HTR-8/SVneo (cell line): ENCODE measurements at places on chromosomes 7 and 10.

GRCh38 chr7:100171087-100171681, 2.8 kb upstream of the GAL3ST4 start:
- DNase-seq, result no peak

DNA sequence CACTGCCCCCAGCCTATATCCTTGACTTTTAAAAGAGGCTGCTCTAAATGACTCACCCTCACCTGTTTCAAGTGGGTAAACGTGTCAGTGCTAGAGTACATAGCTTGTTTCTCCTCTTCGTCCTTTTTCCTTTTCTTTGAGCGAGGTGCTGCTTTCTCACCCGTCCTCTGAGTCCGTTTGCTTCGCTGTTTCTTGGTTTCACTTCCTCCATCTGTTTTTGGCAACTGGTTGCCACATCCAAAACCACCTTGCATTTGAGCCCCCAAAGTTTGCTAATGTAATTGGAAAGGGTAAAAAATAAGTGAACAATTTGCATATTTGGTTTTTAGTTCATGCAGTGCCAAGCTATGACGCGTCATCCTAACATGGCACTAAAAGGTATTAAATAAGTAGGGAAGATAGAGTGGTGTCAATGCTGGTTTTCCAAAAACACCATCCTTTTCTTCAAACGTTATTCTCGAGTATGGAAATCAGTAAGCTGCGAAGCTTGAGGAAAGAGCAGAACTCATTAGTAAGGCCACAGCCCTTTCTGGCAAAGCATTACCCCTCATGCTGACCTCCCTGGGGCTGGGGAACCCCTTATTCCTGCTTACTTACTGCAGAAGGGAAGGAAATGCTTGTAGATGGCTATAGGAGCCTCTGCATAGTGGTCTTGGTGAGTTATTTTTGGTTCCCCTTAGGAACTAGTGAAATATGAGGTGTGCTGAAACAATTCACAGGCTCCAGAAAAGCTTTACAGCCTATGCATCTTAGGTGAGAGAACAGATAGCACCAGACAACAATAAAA, 133.5 kb downstream of the GALNT11 start:
- no peak for DNase-seq

DNA sequence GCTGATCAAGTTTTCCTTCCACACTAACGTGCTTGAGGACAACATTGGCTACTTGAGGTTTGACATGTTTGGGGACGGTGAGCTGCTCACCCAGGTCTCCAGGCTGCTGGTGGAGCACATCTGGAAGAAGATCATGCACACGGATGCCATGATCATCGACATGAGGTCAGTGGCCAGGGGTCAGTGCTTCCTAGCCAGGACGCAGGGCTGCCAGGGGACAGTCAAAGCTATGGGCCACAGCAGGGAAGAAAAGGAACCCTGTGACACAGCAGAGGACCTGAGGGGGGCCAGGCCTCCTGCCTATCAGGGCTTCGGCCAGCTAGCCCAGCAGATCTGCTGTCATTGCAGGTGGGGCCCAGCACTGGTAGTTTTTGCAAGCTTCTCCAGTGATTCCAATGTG, 5.2 kb downstream of the RBP3 start:
- DNase-seq, result no peak

GRCh38 chr10:52077814-52078213, 236.3 kb upstream of the DKK1 start:
- no peak for DNase-seq

DNA sequence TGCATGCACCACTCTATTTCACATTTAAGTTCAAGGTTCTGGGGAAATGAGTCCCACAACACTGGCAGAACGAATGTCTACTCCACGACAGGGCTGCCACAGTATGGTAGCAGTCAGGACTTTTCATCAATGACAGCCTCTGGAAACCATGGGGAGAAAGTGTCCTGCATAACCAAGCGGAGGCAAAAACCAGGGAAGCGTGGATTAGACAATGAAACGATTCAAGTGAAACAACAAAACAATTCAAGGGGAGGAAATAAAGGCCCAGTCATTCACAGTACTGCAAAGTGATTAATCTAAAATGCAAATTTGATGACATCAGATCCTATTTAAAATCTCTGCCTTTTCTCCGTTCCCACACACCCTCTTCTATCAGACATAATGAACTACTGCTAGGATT, 168.2 kb downstream of the DPY19L1 start:
- DNase-seq, result no peak

GRCh38 chr7:78794101-78794500, 659.4 kb downstream of the MAGI2 start:
- DNase-seq, result no peak

DNA sequence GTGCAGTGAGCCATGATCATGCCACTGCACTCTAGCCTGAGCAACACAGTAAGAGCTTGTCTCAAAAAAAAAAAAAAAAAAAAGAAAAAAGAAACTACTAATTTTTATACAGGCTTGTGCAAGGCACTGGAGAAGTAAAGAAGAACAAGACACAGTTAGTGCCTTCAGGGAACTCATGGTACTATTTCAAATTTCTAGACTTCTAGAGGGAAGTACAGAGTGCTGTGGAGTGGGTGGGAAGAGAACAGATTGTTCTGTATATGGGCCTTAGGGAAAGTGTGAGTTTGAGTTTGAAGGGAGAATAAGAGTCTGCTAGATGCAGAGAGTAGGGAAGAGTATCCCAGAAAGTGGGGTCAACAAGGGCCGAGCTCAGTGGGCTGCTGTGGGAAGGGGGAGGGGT, 234.8 kb downstream of the PHTF2 start:
- DNase-seq, result no peak

DNA sequence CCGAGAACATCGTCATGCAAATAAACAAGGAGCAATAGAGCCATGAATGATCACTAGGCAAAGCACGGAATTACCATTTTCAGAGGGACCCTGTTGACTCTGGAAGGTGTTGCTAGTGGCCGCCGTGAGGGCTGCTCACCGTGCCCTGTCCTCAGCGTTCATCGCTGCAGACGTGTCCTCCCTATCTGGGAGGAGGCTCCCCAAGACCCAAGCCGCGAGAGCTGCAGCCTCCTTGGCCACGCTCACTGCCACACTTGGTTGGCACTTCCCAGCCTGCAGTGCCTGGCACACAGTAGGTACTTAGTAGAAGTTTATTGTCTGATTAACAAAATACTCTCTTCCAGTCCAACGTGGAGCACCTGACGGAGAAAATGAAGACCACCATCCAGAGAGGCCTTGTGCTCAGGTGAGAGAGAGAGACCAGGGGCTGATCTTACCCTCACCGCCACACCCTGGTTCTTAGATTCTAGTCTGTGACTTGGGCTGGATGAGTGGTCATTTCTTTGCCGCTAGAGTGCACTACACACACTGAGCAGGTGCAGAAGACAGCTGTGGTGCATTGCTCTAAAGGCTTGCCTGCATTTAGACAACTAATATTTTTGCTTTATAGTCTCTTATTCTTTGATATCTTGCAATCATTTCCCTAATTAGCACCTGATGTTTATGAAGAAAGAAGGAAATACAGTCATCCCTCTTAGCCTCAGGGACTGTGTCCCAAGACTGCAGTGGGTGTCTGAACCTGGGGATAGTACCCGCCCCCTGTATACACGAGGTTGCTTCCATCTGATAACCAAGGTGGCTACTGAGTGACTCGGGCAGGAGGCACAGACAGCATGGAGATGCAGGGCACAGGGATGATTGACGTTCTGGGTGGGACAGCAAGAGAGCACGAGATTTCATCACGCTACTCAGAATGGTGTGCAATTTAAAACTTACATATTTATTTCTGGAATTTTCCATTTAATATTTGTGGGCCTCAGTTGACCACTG, 40.3 kb downstream of the PITRM1 start:
- no peak for DNase-seq

DNA sequence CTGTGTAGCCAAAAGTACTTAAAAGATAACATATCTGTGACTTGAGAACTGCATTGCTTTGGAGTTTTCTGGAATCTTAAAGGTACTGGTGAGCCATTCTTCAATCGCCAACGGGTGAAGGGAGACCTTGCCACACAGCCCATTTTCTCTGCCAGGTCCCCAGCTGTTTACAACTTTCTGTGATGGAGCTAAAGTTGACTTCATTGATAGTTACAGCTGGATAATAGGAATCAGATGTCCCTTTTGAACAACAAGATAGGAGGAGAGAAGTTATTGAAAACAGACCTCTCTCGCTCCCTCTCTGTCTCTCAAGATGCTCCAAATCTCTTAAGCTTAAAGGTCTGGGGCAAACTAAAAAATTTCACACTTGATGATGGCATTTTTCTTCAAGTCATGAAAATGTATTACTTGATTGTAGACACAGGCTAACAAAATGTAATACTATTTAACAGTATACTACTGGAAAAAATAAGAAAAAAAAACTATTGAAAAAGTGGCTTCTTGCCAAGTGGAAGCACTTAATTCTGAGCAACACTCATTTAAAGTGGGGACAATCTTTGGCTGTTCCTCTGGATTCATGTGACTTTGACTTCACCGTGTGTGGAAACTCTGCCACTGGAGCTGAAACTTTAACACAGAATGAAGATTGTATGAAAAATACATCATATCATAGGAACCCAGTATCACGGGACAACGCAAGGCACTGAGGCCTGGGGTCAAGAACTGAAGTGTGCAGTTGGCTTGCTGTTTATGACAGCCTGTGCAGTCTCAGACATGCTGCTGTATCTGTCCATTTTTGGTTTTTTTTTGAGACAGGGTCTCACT, 78.4 kb upstream of the AFAP1L2 start:
- no peak for DNase-seq

GRCh38 chr10:28327491-28327880, 24.6 kb upstream of the MPP7 start:
- DNase-seq, result no peak

DNA sequence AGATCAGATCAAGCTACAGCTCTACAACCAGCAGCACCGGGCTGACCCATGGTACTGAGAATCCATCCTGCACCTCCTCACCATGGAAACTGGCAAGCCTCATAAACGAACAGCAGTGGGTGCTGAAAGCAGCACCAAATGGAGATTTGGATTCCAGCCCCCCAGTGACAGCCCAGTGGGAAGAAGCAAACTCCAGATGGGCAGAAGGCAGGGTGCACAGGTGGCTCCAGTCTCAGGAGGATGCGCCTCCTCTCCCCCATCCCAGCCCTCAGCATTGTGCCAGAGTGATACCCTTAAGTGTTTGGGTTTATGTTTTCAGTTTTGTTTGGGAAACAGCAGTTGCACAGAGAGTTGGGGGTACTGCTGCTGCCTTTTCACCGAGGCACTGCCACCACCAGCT, 20.6 kb upstream of the SMO start:
- no peak for DNase-seq

GRCh38 chr10:30902621-30903396, 128.9 kb downstream of the ZNF438 start:
- DNase-seq, result no peak
